Stimulated activated CD8-positive, alpha-beta memory T cell treated with anti-CD3 and anti-CD28 coated beads, Interleukin-4, amount 100 ng/mL, for 24 hours (primary cell): ENCODE measurements at places on chromosomes 6 and 20.

GRCh38 chr6:151324488-151324825 is 66.9 kb downstream of the ZBTB2 start:
- DNase-seq = no peak

- DNase-seq = no peak
These were observed 40.1 kb upstream of the RNF144B start for GRCh38 chr6:18347021-18347577.

- no peak for DNase-seq
These were observed 631 bp downstream of the ULBP2 start for GRCh38 chr6:149942461-149942829.

DNA sequence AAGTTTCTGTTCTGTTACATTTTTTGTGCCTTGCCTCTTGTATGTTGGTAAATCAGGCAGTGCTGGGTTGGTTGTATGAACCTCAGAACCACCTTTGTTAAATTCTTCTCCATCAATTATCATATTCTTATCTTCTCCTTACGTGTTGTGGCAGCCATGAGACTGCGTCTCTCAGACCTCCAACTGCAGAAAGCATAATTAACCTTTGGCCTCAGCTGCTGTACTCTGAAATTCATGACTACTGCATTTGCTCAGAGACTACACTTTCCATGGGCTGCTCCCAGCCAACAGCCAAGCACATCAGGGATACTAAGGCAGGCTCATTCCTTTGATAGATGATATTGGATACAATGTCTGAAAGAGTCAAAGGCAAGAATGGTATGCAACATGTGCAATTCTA is 15.1 kb upstream of the SNX3 start:
- DNase-seq = no peak
